GM06990 (cell line): ENCODE measurements at places on chromosomes 16 and 17.

GRCh38 chr16:80051040-80051439 is 450.5 kb upstream of the MAF start:
- DNase-seq, result no peak

DNA sequence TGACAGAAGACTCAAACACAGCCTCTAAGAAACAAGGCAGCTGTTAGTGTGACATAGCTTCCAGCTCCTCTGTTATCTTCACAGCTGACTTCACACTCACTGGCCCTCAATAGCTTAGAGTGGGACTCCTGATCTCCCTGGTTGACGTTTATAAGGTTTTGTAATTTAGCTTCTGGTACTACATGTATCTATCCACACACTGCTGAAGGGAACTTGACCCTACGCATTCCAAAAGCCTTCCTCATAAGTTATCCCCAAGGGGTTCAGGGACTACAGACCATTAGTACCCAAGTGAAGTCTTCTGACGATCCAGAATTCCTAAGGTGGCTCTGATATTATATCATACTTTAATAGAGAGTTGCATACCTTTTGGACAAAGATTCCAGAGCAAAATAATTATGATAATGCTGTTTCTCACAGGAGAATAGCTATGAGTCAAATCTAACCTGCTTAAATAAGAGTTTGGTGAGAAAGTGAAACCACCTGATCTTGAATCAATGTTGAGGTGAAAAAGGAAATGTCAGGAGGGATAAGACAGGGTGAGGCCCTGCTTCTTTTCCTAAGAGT is 14.5 kb downstream of the ACACA start:
- DNase-seq, result peak; percentile 19

GRCh38 chr16:30367349-30368009 is 2.8 kb downstream of the TBC1D10B start:
- DNase-seq, result no peak

DNA sequence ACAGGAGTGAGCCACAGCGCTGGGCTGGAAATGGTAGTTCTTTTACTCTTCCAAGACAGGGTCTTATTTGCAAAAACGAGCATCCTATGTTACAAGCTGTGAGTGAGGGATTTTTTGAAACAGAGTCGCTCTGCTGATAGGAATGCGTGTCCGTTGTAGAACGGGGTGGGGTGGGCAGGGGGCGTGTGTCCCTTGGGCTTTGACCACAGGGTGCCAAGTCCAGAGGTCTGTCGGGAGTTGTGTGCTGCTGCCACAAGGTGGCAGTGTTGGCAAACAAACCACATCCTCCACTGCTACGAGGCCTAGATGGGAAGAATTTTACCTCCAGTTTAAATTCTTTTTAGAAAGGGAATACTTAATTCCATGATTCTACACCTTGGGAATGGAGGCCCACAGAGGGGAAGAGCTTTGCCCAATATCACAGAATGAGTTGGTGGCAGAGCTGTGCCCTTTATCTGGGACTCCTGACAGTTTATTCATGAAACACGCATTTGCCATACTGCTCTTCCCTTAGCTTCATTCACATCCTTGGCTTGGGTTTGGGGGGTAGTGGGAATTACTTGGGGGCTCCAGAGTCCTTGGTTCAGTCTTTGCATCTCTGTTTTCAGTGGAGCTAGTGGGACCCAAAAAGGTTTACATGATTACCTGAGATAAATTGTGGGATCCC is 30.6 kb upstream of the ETV4 start:
- peak; percentile 33 for DNase-seq

DNA sequence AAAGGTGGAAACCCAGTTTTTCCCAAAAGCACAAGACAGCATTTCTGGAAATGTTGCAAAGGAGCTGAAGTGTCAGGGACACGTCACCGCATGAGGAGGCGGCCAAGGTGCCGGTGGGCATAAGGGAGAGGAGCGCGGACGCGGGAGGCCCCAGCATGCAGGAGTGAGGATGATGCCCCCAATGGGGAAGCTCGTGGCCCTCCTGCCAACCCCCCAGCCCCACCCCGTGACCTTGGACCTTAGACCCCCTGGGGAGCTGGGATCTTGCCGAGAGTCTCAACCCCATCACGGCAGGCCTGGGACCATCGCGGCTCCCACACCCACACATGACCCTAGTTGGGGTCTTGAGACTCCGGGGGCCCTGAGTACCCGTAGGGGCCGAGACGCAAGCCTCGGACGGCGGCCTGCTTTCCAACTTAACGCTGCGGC is 119.4 kb upstream of the METRNL start:
- DNase-seq, result no peak

DNA sequence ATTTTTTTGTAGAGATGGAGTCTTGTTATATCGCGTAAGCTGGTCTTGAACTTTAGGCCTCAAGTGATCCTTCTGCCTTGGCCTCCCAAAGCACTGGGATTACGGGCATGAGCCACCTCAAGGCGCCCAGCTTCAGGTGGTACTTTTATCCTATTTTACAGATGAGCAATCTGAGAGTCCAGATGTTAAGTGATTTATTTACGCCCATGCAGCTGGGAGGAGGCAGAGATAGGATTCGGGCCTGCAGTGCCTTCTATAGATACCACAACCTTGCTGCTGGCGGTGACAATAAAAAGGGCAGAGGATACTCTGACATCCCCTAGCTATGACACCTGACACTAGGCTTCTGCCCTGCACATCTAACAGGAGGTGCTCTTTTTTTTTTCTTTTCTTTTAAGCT is 4.3 kb upstream of the KRT12 start:
- DNase-seq, result no peak

DNA sequence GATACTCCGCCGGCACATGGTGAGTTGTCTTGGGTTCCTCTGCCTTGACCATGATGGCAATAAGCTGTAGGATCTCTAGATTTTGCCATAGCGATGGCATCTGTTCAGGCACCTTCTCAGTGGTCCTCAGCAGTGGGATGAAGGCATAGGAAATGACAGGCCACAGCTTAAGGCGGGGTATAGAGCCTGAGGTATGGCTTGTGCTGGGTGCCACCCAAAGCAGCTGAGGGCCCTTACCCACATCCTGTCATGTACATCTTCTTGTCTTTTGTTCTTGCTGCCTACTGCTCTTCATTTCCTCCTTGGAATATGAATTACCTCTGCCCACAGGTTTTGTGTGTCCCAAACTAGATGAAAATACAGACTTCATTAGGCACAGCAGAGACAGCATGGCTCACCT is 29.5 kb downstream of the KAT7 start:
- DNase-seq, result no peak

DNA sequence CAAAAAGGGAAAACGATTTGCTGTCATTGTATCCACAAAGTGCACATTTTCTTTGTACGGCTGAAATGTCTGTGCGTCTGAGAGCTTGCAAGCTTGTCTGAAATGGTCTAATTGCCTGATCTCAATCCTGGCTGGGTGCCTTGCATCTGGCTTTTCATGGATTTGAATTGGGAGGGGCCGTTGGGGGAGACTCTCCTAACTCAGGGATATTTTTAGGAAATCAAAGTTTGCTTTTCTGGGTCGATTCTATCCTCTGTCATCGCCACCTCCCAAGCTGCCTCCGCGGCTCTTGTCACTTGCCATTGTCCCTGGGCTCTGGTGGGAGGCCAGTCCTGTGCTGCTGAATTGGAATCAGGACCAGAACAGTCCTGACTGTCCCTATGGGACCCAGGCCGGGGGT is 33.3 kb upstream of the MGAT5B start:
- no peak for DNase-seq

DNA sequence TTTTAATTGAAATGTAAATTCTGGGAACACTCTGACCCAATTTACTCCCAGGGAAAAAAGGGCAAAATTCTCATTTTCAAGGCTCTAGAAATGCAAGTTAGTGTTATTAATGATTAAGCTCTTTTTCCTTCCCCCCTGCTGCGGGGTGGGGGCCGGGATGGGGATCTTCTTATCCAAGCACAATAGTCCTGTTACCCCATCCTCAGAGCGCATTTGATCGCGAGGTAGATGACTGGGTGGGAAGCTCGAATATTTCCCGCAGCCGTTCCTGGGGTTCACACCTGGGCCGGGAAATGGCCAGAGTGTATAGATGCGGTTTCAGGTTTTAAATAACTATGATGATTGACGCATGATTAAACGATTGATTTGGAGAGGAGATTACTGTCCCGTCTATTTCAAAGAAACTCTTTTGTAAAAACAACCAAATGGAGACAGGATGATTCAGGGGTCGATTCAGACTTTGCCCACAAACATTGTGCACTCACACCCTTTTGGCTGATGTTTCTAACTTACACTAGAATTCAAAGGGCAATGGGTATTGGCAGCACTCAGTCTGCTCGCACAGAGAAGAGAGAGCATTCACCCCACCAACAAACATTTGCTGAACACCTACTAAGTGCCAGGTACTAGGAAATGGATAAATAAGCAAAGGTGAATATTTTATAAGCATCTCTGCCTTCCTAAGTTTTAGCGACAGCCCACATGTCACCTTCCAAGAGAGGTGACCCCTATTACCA is 55.0 kb downstream of the SALL1 start:
- DNase-seq, result no peak

- DNase-seq, result no peak
Observed at GRCh38 chr17:8698162-8698971, 46.3 kb downstream of the CCDC42 start.

DNA sequence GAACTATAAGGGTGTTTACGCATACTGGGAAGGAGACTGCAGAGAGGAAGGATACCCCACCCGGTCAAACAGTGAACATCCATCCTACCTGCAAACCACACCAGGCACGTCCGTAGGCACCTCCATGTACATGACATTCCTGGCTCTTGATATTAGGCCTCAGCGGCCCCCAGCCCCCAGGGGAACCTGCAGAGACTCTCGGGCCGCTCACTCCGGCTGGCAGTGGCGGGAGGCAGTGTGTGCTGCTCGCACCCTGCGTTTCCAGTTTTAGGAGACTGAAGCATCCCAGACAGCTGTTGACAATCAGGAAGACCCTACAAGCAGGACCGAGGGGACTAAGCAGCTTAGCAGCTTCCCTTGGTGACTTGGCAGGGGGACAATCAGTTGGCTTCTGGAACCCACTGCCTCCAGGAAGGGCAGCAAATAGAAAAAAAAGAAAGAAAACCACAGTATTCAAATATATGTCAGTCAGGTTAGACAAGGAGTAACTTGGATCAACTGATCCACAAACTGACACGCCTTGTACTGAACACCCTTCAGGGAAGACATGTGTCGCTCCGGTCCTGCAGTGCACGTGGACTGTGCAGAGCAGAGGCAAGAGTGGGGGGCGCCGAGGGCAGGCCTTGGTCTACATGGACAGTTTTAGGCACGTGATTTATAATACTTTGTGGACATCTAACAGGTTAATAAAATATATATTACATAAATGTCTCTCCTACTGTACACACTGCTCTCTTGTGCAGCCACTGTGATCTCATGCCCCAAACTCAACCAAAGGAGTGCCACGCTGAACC is 29.9 kb upstream of the CLEC18B start:
- DNase-seq, result no peak

DNA sequence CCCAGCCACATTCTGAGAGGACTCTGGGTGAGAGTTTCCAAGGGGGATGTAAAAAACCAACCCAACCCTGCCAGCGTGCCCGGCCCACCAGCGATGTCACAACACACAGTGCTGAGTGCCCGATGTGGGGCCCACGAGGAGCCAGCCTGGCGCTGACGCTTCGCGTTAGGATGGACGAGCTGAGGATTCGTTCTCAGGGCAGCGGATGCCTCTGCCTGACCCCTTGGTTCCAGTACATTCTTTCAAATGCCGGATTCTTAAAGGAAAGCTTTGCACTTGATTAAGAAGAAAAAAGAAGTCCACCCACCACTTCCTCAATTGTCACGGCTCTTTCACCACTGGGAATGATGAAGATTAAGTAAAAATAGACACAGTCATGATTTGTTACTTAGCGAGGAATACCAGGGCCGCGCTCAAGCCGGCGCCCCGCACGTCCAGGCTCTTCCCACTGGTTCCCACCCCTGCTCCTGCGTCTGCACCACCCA is 79.4 kb downstream of the IRF8 start:
- no peak for DNase-seq

DNA sequence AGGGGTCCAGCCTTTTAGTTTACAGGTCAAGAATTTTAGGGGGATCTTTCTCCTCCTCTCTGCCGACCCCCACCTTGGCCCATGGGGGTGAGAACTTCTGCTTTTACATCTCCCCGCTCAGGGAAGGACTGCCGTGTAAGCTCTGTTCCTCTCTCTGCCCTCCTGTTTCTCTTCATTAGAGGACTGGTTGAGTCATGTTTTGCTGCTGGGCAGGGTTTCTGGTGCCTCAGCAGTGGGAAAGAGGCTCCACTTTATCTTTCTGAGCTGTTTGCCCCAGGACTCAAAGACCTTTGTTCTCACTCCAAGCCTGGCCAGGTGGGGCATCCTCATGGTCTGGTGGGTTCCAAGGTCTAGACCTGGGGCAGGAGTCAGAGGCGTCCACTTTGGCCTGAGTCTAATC is 93.0 kb downstream of the UTP18 start:
- no peak for DNase-seq

DNA sequence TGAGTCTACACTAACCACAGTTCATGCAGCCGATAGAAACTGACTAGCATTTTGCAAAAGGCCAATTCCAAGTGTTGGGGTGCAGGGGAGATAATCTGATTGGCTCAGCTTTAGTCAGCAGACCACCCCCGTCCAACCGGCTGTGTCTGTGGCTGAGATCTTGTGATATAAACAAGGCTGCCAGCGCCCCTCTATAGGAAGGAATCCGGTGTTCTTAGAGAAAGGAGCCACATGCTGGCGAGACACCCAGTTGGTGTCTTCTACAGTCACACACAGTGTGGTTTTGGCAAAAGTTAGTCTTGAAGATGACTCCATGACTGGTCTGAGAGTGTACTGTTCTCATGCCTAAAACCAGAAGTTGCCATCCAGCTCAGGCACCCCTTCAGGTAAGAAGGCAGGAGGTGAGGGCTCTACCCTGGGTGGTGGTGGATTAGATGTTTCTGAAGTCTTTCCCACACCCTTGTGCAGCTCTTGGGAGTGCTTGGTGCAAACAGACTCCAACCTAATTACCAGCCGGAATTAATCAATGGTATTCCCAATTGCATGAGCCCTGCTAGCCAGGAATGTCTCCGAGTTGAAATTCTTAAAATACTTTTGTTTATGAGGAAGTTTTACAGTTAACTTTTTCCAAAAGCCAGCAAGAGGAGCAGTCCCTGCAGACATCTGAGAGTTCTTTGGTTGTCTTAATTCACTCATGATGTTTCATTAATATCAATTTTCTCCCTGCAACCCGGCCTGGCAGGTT is 172.3 kb upstream of the IRX6 start:
- no peak for DNase-seq

DNA sequence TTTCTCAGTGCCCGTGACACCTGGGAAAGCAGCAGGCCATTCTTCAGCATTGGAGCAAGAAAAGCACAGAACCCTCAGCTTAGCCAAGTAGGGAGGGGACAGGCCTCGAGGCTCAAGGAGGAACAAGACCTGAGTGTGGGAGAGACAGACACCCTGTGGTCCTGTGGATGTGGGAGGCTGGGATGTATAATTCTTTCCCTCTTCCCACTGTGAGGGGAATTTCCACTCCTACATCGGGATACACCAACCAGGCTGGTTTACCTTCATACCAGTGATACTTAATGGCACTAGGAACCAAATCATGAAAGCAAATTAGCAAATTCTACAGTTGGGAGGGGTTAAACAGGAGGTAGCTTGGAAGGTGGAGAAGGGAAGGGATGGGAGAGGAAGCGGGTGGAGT is 41.7 kb downstream of the LYRM1 start:
- DNase-seq, result no peak
